ENCODE measurements at places on chromosomes 4 and X.

DNA sequence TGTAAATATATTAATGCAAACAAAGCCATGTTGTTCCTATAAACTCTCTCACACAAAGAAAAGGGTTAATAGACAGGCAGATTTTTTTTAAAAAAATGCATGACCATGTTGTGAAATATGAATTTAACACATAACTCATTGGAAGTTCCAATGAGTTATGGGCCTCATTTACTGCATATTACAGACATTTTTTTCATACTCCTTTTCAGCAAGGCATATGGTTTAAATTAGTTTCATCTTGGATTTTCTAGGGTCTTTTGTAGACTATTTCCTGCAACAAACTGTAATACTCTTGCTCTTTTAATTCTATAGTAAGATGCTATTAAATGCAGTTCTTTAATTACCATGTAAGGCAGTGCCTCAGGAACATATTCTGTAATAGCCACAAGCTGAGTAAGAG is 323.1 kb downstream of the GBA3 start:
- no peak for DNase-seq

DNA sequence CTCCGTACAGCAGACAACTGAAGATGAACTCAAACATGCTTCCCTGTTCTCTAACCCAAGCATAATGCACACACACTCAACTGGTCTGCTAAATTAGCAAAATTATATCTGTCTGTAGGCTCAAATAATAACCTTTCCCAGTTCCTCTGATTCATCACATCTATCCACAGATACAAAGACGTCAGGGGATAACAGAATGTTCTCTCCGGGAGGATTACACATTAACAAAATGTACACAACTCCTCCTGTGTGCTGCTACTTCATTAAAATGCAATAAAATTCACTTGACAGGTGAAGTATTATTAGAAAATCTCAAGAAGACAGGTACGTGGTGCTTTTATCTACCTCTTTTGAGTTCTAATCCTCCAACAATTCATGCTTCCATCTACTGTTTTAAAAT is 57.4 kb downstream of the FAT1 start:
- no peak for DNase-seq

GRCh38 chr4:5220028-5220427 is 168.7 kb downstream of the STK32B start:
- no peak for DNase-seq

GRCh38 chr4:123418351-123418931 is 21.8 kb downstream of the SPRY1 start:
- DNase-seq, result no peak

DNA sequence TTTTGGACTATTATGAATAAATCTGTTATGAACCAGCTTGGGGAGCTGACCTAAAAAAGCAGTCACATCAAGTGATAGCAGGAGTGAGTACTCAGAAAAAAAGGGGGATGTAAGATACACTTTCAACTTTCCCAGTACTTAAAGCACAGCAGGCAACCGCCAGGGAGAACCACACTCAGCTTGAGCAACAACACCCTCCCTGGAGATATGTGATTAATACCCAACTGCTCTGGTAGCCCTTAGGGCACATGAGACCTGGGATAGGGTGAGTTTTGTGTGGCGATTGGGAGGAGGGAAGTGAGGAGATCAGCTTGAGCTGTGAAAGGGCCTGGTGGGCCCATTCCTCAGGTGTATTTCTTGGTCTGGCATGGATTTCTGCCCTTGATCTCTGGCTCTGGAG is 220.3 kb upstream of the SFRP2 start:
- DNase-seq, result no peak

DNA sequence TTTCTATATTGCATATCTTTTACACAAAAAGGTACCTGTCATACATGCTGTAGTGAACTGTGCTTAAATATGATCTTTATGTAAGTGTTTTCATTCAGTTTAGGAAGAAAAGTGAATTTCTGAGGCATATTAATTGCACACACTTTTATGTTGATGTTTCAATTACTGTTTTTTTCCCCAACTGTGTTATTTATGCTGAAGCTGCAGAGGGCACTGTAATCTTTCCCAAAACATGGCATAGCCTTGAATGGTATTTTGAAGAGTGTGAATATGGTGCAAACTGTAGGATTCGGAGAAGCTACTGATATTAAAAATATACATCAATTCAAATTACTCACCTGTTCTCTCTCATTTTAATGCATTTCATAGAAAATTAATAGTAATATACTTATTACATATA is 6.0 kb upstream of the CENPE start:
- DNase-seq, result no peak

GRCh38 chrX:35622040-35622439 is 176.1 kb upstream of the MAGEB16 start:
- no peak for DNase-seq

GRCh38 chrX:79162076-79162475 is 17.6 kb downstream of the GPR174 start:
- DNase-seq, result no peak

DNA sequence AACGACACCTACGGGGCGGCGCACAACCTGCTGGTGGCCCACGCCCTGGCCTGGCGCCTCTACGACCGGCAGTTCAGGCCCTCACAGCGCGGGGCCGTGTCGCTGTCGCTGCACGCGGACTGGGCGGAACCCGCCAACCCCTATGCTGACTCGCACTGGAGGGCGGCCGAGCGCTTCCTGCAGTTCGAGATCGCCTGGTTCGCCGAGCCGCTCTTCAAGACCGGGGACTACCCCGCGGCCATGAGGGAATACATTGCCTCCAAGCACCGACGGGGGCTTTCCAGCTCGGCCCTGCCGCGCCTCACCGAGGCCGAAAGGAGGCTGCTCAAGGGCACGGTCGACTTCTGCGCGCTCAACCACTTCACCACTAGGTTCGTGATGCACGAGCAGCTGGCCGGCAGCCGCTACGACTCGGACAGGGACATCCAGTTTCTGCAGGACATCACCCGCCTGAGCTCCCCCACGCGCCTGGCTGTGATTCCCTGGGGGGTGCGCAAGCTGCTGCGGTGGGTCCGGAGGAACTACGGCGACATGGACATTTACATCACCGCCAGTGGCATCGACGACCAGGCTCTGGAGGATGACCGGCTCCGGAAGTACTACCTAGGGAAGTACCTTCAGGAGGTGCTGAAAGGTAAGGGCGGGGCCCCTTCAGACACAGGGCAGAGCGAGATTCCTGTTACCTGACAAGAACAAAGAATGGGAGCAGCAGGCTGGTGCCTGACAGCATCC is 11.7 kb downstream of the RPL9 start:
- DNase-seq, result peak; percentile 16

GRCh38 chrX:30938295-30938694 is 49.2 kb upstream of the TAB3 start:
- no peak for DNase-seq

DNA sequence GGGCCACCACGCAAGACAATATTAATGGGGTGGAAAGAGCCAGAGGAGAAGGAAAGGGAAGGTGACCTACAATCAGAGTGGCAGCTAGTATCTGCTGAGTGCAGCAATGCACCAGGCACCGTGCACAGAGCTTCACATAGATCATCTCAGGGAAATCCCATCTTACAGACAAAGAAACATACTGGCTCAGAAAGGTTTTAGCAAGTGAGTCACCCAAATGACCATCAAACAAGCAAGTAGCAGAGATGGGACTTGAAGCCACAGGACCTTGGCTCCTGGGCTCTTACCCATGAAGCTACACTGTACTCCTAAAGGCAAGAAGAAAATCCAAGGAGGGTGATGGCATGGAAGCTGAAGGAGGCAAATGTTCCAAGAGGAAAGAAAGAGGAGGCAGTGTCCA is 6.8 kb downstream of the ANXA5 start:
- no peak for DNase-seq

DNA sequence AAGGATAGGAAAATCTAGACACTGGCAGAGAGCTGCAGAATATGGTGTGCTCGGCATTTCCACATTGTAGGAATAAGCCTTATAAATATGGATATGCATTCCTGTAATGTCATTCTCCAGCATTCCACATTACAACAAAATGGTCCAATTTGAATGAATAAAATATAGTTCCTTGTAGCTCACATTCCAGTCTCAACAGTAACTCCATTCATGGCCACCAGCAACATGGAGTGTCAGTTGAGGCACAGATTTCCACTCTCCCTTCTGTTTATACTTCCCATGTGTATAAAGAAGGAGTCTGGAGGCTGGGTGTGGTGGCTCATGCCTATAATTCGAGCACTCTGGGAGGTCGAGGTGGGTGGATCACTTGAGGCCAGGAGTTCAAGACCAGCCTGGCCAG is 84.5 kb downstream of the AASDH start:
- no peak for DNase-seq

- no peak for DNase-seq
Measured at GRCh38 chr4:16078195-16078760, 5.5 kb downstream of the PROM1 start.

DNA sequence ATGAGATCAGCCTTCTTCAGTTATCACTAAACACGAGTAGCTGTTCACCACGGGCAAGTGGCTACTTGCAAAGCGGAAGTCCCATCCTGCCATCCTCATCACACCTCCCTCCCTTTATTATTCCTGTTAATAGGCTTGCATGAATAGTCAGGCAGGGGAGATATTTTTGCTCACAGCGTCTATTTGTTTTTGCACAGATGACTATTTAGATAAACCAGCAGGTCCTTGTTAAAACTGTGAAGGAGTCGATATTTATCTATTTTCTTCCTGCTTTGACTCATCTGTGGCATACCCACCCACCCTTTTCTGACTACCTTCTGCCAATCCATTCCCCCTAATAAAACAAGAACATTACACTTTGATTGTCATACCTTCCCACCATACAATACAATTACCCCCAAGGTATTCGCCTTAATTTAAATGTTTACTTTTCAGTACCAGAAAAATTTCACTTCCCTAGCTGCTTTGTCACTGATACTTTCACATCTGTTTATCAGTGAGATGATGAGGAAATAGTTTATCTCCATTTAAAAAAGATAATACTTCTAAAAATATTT is 96.6 kb upstream of the BANK1 start:
- DNase-seq, result no peak

- DNase-seq, result no peak
Measured at GRCh38 chr4:36088542-36088941, 155.8 kb downstream of the ARAP2 start.

GRCh38 chr4:52950226-52950625 is 88.1 kb downstream of the RASL11B start:
- DNase-seq, result no peak

- peak; percentile 30 for DNase-seq
Measured at GRCh38 chr4:76306882-76307659, 538 bp downstream of the STBD1 start.

DNA sequence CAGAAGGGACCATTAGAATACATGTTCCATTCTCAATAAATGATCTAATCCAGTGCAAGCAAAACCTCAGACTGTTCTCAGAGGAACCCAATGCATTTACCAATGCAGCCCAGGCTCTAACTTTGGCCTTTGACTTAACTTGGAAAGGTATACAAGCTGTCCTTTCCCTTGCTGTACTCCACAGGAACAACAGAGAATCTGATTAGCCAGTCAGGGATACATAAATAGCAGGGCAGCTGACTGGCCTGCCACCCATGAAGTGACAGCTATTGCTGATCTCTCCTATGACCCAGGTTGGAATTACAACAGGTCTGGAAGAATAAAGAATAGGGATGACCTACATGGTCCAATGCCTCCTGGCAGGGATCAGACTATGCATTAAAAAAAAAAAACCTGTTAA is 14.5 kb upstream of the CT45A1 start:
- DNase-seq, result no peak

- DNase-seq, result no peak
Measured at GRCh38 chr4:54104907-54105306, 4.9 kb downstream of the GSX2 start.

GRCh38 chr4:24800325-24800895 is 5.0 kb downstream of the SOD3 start:
- no peak for DNase-seq

DNA sequence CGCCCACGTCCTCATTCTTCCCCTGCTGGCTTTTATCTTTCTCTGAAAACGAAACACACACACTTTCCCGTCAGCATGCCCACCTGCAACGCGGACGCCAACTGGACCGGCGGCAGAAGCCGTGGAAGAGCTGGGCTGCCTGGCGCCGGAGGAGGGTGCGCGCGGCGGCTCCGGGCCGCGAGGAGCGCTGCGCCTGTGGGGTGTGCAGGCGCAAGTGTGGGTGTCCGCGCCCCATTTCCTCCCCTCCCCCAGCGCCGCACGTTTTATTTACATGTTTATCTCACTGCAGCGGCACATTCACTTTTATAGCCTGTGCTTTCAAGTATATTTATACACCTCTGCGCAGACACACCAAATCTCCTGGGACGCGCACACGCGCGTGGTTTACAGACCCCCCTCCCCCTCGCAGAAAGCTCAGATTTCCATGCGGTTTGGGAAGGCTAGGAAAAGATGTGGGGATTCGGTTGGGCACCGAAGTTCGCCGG is 1.5 kb downstream of the PITX2 start:
- no peak for DNase-seq

GRCh38 chr4:5114950-5115349 is 63.7 kb downstream of the STK32B start:
- no peak for DNase-seq
